ELR (cell line): ENCODE measurements at places on chromosomes 2 and 18.

GRCh38 chr2:10252224-10252623 lies 50.5 kb upstream of the HPCAL1 start:
- DNase-seq: no peak

DNA sequence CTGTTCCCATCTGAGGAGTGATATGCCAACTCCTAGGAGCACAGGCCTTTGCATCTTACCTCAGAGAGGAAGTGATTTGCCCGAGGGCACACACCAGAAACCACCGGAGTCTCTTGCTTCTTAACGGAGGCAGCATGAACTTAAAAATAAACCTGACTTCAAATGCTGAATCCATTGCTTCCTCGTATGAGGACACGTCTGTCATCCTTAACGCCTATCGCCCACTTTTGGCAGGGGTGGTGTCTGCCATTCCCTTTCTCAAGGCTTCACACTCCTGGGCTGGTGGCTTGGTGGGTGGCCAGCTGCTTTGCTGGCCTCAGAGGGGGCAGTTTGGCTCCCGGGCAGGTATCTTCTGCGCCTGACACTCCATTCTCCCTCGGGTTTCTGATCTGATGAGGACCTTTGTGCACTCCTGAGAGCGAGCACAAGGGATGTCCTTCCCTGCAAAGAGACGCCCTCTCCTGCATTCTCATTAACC lies 1.1 kb upstream of the PREB start:
- no peak for DNase-seq

DNA sequence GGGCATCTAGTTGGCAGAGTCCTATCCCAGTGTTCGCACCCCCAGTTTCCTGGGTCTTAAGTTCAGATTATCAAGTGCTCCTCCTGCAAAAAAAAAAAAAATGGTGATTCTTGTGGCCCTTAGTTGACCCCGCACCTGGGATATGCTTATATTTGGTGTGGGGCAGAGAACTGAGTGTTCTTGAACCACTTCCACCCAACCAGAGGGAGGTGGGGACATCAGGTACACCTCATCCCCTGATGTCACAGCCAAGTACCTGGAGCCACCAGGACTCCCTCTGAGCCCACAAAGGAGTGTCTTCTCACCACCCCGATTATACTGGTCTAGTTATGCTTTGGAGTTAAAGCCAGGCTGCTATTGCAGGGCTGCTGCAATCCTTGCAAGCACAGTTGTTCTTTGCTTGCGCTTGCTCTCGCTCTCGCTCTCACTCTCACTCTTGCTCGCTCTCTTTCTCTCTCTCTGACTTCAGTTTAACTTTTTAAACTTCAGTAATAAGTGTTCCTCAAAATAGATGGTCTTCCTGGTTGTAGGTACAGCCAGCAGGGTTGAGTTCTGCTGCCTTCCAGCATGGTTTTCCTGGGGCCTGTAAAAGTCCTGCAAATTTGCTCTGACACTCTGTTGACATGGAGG lies 265.7 kb downstream of the NEDD4L start:
- DNase-seq: no peak

DNA sequence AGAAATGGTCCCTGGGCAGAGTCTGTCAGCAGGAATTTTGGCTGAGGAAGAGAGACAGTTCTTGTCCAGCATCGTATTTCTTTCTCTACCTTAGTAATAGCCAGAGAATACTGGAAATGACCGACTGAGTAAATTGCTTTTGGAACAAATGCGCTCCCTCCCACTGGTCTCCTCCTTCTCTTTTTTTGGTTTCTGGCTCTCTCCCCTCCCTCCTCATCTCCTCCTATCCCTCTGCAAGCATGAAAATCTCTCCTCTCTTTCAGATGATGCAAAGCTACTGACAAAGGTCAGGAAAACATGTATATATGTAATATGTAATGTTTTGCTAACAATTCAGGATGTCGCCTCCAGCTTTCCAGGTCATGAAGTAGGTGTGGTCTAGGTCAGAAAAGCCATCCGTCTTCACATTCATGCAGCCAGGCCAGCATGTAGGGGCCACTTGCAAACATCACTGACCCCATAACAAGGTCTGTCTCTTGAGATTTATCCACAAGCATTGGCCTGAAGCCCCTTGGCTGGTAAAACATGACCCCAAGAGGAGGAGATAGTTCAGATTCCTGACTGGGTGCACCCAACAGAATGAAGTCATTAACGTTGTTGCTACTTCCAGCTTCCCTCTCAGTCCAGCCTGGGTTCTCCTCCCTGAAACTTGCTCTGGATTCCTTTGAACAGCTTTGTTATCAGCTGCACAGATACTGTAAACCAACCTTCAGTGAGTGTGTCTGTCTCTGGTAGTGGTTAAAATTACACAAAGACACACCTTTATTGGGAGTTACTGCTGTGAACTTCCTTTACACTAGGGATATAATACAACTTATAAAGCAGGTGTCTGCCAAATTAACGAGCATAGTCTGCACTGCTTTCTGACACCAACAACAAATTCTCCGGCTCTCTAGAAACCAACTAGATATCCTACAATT lies 864.4 kb upstream of the KLHL29 start:
- no peak for DNase-seq

DNA sequence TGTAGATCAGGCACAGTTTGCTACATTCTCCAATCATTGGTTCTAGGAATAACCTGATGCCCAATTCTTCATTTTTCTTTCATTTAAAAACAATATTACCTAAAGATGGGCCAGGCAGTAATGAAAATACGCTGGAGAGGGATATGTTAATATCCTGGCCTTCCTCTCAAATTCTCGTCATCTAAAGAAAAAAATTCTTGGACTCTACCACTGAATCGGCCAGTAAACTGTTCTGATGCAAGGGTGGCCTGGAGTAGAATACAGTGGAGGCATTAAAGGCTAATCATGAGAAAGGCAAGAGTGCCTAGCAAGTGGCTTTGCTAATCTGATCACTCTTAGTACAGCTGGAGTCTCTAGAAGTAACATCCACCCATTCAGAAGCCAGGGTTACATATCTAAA lies 157.7 kb downstream of the ANTXR1 start:
- no peak for DNase-seq

GRCh38 chr2:233399306-233400225 lies 45.3 kb downstream of the DGKD start:
- no peak for DNase-seq

DNA sequence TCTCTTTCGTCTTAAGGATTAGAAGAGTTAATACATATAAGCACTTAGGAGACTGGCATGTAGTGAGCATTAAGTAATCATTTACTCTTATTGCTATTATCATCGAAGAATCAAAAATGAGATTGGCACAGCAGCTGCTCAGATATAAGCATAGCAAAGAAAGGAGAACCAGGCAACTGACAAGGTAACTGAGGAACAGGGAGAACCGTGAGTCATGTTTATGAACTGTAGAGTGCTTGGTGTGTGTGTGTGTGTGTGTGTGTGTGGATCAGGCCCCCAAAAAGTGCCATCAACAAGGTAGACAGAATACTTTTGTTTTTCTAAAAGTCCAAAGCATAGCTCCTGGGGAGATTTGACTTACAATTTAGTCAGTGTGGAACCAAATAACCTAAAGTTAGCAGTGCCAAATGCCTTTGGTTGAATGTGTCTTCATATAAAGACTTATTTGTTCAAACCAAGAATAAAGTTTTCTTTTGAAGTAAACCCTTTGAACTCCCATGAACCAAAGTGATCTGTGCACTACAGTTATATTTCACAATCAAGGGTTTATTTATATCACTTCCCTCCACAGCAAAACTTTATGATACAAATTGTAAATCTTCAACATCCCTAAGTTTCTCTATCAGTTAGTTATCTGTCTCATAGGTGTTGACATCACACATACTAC lies 660.6 kb downstream of the NYAP2 start:
- DNase-seq: no peak
